ENCODE measurements at places on chromosomes 7 and 10.

DNA sequence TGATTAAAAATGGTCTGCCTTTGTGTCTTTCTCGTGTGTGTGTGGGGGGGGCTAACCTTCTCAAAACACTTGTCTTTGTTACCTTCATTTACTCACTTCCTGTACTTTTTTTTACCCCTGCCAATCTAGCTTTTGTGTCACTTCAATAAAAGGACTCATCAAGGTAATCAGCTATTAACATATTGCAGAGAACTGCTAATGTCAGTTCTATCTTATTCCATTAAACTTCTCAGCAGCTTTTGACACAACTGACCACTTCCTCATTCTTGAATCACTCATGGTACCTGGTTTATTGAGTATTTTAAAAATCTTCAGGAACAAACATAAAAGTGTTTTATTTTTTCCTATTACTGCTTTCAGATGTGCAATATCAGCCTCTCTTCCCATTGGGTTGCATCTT lies 59.8 kb downstream of the SLC25A40 start:
- no peak for DNase-seq

DNA sequence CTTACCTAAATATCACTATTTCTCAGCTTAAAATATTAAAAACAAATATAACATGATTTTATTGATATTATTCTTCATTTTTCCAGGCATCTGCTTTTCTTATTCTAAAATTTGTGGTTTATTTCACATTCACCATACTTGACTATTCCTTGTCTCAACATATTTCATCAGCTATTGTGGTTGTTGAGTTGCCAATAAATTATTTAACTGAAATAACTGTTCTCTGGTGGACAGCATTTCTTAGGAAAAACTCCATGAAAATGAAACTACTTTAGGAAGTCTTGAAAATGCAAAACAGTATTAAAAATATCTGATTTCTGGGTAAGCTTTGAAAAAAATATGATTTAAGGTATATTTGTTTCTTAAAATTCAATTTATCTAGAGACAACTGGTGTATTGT lies 122.9 kb upstream of the SEMA3A start:
- no peak for DNase-seq

DNA sequence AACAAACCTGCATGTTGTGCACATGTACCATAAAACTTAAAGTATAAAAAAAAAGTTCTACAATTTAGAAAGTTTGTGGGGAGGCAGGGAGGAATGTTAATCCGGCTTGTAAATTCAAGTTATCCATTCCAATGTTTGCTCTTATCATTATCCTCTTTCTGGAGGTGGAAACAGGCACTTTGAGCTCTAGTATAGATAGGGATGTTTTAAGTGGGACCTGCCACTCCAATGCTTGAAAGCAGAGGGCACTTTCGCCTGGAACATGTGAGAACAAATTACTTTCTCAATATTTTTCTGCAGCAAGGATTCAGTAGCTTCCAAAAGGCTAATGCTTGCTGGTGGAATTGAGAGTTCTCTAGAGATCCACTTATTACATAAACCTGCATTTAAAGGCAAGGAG lies 45.6 kb downstream of the FEZF1 start:
- no peak for DNase-seq

GRCh38 chr7:83849131-83849530 lies 200.2 kb upstream of the SEMA3E start:
- no peak for DNase-seq

DNA sequence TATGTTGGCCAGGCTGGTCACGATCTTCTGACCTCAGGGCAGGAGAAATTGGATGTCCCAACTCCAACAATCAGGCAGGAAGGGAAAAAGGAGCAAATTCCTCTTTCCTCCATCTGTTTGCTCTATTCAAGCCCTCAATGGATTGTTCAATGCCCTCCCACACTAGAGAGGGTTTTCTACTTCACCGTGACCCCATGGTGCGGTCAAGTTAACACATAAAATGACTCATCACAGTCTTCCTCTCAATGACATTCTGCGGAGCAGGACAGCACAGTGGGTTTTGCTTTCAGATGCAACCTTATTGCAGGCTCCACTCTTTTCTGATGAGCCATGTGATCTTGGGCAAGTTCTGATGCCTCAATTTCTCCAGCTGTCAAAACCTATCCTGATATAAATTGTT lies 364.9 kb downstream of the ANKRD30A start:
- DNase-seq: no peak
